ENCODE measurements at places on chromosomes 1 and 21.

GRCh38 chr1:193479187-193479586 lies 292.8 kb upstream of the B3GALT2 start:
- DNase-seq = peak; percentile 50

DNA sequence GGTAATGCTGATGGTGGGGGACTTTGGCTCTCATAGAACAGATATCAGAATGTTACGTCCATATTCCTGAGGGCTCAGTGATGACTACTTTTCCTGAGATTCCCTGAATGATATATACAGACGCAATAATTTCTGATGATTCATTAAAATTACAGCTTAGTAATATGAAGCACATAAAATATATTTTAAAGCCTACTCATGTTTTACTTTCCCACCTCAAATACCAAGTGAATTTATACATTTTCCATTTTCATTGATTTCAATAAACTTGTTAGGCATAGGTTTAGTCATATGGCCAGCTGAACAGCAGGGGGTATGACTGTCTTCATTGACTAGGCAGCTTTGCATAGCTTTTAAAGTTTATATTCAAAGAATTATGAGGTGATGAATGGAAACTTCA lies 26.2 kb upstream of the PDC start:
- DNase-seq = no peak

- no peak for DNase-seq
Measured at GRCh38 chr1:53344921-53345838, 17.3 kb upstream of the LRP8 start.

GRCh38 chr1:178552856-178553255 lies 39.9 kb downstream of the TEX35 start:
- no peak for DNase-seq

- DNase-seq = peak; percentile 65
Measured at GRCh38 chr1:6359216-6360116, 34.1 kb downstream of the ACOT7 start.

GRCh38 chr21:45102391-45102932 lies 28.1 kb downstream of the ADARB1 start:
- DNase-seq = no peak

DNA sequence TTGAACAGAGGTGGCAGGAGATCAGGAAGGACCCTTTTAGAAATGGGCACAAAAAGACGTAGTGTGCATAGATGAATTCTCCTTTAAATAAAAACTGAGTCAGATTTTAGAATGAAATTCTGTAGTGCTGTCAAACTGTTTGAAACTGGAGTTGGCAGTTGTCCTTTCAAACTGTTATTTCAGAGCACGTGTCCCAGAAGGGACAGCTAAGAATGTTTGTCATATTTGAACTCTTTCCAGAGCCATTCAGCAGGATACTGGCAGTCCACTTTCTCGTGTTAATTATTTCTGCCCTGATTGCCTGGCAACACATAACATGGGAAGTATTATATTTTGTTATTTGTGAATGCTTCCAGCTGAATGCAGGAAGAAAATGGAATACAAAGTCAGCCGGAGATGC lies 212.3 kb upstream of the DPYD start:
- no peak for DNase-seq

DNA sequence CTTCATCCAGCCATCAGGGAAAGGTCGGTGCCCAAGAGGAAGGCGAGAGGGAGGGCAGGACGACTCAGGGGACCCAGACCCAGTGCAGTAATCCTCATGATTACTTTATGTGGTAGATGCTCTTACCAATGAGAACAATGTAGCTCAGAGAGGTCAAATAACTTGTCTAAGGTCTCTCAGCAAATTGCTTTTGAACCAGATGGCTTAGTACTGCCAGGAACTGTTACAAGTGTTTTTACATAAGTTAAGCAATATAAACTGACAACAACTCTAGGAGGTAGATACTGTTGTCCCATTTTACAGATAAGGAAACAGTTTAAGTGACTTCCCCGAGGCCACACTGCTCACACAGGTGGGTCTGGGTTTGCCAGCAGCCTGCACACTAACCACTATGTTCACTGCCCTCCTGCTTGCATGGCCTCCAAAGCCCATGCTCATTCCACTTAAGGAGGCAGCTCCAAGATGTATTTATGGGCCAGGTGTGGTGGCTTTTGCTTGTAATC lies 111.7 kb downstream of the LACTBL1 start:
- no peak for DNase-seq

GRCh38 chr1:168452329-168452728 lies 91.5 kb downstream of the XCL2 start:
- no peak for DNase-seq

DNA sequence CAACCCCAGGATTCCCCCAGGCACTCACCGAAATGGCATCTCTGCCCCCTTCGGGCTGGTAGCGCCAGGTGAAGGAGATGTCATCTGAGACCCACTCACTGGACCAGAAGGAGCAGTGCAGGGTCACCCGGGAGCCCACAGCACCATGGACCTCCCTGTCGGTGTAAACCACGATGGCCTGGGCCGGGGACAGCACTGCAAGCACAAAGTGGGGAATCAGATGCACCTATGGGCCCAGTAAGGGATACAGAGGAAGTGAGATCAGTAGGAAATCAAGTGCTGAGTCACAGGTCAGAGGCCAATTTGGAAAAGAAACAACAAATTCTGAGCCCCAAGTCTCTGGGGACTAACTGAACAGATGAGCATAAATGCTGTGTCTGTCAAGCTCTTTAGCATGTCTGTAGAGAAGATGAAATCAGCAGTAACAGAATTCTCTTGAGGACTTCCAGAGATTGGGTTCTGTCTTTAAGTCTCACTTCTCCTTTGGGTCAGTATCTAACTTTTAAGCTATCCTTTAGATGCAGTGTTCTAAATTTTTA lies 2.5 kb downstream of the MPZ start:
- DNase-seq = peak; percentile 12

GRCh38 chr1:15736038-15736891 lies at the start of gene SLC25A34:
Gene SLC25A34 (plus strand): TSS chr1:15736258. CDS start chr1:15736486, 228 bp downstream.
- no peak for DNase-seq

- no peak for DNase-seq
Measured at GRCh38 chr1:90282811-90283210, 287.9 kb downstream of the ZNF326 start.

GRCh38 chr1:28099050-28099769 lies 10.8 kb upstream of the EYA3 start:
- no peak for DNase-seq

GRCh38 chr1:182400567-182400966 lies at the start of gene TEDDM1:
Gene TEDDM1 (minus strand): TSS chr1:182400667. CDS start chr1:182400485, 182 bp downstream.
- no peak for DNase-seq

DNA sequence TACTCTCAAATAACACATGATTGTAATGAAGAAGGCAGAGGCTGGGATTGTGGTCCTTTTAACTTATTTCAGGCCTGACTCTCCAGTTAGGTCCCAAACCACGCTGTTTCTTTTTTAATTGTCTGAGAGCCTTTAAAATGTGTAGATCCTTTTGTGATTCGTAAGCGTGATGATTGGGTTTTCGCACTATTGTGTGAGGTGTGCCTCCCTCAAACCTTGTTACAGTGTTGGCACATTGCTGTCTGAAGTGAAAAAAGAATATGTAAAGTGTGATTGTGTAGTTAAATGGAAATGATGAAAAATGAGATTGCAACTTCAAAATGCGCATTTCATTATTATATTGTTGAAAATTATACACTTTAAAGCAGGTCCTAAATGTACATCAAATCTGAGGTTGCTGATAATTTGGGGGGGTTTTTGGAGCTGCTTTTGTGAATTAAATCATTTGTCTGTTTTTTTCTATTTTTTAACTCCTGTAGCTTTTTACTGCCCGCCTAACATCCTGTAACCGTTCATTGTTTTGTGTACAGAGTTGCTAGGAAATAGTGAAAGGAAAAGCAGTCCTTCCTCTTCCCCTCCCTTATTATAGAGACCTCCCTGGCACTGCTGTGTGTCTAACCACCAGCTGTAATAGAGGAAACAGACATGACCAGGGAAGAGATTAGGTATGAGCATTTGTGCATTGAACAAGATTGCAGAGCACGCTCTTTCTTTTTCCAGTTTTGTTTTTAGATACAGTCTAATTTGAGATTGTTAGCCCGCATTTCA lies 43.3 kb downstream of the IARS2 start:
- DNase-seq = no peak

- no peak for DNase-seq
Measured at GRCh38 chr1:233006541-233006973, 56.1 kb downstream of the NTPCR start.

- no peak for DNase-seq
Measured at GRCh38 chr1:194515916-194516315, 1329.5 kb upstream of the B3GALT2 start.

GRCh38 chr1:79825551-79825950 lies 819.0 kb upstream of the ADGRL4 start:
- no peak for DNase-seq

DNA sequence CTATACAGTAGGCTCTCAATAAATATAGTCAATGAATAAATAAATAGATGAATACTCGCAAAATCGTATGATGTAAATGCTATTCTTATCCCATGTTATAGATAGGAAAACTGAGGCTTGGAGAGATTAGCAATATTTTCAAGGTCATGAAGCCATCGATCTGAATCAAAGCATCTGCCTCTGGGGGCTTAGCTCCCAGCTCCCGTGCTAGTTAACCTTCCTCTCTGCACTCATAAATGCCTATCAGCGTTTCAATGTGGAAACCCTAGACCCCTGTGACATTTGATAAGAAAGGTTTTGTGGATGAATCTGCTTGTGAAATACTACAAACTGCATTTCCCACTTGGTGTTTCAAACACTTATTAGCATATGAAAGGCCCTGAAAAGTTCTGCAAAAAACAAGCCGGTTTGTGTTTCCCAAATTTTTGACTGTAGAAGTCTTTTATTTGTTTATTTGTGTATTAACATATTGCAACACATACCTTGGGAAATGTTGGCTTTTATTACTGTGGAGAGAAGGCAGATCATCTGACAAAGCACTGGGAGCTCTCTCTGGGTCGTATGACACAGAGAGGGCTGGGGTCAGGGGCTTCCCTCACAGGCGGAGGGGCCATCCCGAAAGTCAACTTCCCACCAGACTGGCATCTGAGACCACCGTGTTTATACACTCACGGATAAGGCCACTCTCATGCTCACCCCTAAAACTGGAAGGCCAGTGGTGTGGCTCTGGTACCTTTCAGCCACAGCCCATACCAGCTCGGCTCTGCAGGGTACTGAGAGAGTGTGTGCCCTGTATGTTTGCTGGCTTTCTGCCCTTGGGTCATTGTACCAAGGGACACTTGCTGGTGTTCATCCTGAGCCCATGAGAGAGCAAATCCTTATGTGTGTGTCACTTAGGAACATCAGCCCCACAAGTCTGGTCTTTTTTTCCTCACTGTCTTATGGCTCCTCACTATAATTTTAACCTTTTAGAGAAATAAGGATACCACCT lies 993 bp upstream of the PROK1 start:
- DNase-seq = no peak

DNA sequence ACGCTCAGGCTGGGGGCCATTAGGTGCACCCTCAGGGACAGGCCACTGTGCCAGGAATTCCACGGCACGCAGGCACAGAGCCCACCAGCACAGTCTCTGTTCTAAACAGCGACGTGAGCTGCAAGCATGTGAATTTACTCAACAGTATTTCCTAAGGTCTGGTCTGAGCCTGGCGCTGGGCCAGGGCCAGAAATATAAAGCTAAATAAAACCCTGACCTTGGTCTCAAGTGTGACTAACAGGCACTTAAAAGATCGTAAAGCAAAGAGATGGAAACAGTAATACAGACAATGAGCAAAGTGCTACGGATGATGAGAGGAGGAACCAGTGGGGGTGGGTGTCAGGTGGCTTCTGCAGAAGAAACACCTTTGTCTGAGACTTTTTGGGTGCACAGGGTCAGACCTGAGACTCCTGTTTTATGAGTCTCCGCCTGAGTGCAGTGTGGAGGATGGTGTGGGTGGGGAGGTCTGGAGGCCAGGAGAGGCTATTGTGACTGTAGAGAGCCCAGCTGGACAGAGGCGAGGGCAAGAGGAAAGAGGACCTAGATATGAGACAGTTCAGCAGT lies 53.4 kb upstream of the EDN2 start:
- no peak for DNase-seq

DNA sequence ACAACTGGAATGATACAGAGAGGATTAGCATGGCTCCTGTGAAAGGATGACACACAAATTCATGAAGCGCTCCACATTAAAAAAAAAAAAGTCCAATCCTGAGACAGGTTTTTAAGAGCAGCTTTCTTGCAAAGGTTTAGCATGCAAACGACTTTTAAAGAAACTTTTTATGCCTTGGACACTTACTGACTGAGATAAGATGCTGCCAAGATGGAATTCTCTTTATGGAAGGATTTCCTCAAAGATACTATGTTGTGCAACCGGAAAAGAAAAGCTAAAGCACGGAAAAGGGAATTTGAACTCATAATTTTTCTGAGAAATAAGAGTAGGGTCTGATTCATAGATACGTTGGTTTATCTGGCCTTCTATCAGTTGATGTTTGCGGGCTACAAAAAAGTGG lies 27.3 kb downstream of the PIGP start:
- DNase-seq = no peak

GRCh38 chr1:234925440-234926263 lies 203.0 kb downstream of the TOMM20 start:
- no peak for DNase-seq

DNA sequence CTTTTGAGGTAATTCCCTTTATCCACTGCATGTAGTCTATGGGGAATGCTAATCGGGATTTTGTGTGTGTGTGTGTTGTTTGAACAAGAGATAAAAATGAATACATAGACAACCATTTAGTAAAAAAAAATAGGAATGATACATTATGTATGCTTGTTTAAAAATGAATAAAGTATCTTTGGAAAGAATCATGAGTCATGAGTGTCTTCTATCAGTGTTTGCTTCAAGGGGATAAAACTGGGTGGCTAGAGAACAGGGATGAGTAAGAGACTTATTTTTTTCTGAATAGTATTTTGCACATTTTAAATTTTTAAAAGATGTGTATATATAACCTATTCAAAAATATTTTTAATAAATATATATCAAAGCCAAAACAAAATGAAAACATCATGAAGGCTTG lies 839.4 kb upstream of the ADGRL4 start:
- no peak for DNase-seq

DNA sequence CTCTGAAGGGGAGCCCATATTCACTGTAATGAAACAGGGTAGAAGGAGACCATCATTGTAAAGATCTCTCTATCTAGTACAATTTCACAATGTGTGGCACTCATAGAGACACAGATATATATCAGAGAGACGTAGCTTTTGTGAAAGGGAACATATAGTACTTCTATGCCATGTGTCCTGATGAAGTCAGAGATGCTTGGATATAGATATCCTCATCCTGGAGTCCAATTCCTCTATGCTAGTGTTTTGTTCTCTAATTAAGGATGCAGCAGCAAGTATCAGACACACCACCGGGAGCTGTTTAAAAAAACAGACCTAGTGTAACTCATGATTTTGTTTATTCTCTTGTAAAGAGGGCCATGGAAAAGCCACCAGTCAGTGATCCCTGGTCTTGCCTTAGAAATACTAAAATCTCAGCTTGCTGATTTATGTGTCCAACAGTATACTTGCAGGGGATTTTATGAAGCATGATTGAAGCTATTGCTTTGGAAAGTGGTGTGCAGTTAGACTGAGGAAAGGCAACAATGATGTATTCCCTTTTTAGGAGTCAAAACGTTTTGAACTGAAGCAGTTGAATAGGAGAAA lies 2.5 kb downstream of the NCAM2 start:
- no peak for DNase-seq

All from stimulated activated naive CD8-positive, alpha-beta T cell treated with anti-CD3 and anti-CD28 coated beads, Interleukin-15, Interleukin-2, amounts not matched to agents 100 U/mL and 50 U/mL, for 24 hours (primary cell).